Activated gamma-delta T cell (primary cell): ENCODE measurements at places on chromosomes 11 and 22.

- DNase-seq, result no peak
Observed at GRCh38 chr11:91312541-91312940, 912.1 kb upstream of the FAT3 start.

- DNase-seq, result no peak
Observed at GRCh38 chr11:75154646-75155569, 4.0 kb downstream of the SLCO2B1 start.

DNA sequence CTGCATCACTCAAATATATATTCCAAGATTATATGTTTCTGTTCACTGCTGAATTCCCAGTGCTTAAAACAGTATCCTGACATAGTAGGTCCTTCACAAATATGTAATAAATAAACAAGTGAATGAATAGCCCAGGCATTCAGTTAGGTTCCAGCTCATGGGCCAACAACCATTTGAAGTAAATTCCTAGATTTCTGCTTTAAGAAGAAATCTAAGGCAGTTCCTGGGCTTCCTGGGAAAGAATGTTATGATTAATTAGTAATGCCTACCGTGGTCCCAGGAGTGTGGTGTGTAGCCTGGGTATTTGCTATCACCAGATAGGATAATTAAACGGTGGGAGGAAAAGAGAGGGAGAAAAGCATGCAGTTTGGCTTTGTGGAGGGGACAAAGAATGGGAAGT, 576.8 kb downstream of the SOX6 start:
- no peak for DNase-seq

DNA sequence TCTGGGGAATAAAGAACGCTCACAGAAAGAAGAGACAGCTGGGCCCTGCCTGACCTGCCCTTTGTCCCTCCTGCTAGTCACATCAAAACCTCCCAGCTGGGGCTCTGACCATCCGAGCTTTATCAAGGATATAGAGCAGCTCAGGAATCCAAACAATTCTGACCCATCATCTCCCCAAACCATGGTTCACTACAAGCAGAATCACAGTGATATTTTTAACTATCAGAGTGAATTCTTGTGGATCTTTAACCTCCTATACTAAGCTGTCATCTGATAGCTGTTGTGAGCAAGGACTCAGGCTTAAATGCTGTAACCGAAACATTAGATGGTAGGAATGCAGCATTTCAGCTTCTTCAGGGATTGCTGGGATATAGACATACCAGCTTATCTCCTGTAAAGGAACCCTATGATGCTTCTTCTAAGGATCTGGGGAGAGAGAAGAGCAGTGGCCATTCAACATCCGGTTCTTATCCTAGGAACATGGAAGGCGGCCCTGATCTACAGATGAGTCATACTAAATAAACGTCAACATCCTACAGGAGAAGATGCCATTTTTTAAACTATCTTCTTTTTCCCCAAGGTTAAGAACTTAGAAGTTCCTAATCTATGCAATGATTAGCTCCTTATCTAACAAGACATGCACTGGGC, 84.7 kb upstream of the AKIP1 start:
- no peak for DNase-seq

- no peak for DNase-seq
Observed at GRCh38 chr11:9947231-9947864, 283.5 kb downstream of the SWAP70 start.

GRCh38 chr11:95365348-95365747, 134.3 kb upstream of the SESN3 start:
- no peak for DNase-seq

GRCh38 chr11:64849598-64850356, 5.3 kb upstream of the CDC42BPG start:
- DNase-seq, result no peak

GRCh38 chr11:17333799-17334586, 17.6 kb upstream of the NCR3LG1 start:
- DNase-seq, result no peak

GRCh38 chr11:105023003-105023402, at the start of gene CASP5:
Gene CASP5 (minus strand): TSS chr11:105023168. CDS start chr11:105023136, 32 bp downstream.
- no peak for DNase-seq

DNA sequence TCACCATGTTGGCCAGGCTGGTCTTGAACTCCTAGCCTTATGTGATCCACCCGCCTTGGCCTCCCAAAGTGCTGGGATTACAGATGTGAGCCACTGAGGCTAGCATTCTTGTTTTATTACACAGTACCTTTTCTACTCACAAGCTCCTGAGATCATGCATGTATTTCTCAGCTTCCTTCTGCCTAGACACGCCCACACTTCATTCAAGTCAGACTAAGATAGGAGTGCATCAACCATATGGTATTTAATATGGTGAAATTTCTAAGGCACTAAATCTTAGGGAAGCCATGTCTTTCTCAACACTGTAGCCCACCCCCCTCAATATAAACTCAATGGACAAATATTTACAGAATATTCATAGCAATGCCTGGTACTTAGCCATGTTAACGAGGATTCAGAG, 62.1 kb downstream of the SLC25A17 start:
- DNase-seq, result no peak

GRCh38 chr11:109996060-109996459, 97.1 kb upstream of the ZC3H12C start:
- DNase-seq, result no peak

DNA sequence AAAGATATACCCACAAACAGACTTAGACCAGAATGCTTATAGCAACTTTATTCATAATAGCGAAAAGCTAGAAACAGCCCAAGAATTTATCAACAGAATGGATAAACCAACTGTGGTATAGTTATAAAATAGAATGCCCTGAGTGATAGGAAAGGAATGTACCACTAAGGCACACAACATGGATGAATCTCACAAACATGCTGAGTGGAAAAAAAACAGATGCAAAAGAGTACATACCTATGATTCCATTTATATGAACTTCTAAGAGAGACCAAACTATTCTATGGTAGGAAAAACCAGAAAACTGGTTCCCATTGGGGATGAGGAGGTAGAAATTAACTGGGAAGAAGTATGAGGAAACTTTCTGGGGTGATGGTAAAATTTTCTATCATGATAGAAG, 40.4 kb upstream of the GRIK4 start:
- no peak for DNase-seq

DNA sequence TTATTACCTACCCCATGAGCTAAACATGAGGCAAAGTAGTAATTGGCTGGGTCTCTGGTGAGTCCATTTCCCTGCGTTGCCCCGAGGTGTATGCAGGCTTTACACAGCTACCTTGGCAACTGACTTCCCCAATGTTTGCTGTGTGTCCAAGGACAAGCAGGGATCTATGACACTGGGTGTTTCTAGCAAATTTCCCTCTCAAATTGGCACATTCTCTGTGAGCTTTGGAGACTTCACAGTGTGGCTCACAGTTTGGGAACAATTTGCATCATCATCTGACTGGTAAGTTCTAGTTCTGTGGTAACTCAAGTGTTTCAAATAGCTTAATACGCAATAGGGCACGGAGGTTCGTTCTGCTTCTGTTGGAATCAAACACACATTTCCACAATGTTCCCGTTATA, 12.5 kb downstream of the NNMT start:
- DNase-seq, result no peak

DNA sequence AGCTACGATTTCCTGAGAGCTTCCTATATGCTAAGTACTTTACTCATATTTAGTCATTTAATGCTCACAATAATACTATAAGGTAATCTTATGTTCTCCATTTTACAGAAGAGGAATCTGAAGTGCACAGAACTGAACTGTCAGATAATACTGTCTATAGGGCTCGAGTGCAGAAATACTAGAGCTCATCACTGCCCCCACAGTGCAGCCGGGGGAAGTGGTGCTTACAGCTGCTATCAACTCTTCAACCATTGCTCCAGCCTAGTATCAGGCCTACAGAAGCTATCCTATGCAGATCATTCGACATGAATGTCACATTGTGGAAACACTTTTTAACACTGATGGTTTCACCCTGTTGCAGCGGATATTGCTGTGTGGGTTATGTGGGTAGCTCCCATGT, 929.9 kb downstream of the NTM start:
- DNase-seq, result no peak

- no peak for DNase-seq
Observed at GRCh38 chr11:90661233-90661632, 438.4 kb upstream of the CHORDC1 start.

DNA sequence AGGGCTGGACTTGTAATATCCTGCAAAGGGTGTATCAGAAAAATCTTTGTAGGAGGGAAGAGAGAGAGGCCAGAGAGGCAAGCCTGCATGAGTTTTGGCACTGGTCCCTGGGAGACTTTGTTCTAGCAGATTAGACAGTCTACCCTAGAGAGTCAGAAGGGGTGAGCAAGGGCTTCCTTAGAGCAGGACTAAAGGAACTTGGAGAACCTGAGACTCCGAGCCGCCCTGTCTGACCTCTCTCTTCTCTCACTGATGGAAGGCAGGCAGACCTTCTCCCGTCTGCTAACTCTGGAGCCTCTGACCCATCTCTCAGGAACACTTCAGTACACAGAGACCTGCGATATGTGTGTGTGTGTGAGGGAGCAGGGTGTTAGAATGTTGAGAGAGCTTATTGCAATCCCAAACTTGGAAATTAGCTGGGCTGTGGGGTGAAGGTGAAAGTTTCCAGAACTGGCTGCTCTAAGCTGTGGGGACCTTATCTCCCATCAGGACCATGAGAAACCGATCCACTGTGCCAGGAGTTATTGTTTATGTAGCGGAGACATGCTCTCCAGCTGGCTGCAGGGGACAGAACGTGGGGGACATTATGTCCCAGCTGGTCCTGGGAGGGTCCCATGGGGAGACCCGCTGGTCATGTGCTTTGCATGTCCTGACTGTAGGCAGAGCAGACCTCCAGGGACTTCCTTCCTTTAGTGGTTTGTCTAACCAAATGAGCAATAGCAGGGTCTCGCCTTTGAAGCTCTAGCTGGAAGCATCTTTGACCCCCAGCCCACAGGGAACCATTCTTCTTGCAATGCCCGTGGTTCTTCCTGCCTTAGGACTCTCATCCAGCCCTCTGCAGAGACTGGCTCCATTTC, 51.1 kb downstream of the TIMP3 start:
- no peak for DNase-seq

DNA sequence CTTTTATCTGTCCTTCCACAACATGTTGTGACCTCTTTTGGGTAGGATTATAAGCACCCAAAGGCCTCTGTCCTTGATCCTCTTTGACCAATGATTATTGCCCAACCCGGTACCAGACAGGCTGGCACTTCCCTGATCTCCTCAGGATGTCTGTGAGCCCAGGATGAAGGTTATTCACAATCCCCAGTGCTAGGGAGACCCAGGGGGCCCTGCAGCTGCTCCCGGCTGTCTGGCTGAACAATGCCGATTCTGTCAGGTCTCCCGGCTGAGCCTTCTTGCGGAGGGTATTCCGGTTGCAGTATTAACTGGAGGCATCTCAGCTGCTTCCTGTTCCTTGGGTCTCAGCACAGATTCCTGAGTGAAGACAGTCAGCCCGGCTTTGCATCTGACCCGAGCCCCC, 71.2 kb upstream of the CDON start:
- DNase-seq, result no peak

DNA sequence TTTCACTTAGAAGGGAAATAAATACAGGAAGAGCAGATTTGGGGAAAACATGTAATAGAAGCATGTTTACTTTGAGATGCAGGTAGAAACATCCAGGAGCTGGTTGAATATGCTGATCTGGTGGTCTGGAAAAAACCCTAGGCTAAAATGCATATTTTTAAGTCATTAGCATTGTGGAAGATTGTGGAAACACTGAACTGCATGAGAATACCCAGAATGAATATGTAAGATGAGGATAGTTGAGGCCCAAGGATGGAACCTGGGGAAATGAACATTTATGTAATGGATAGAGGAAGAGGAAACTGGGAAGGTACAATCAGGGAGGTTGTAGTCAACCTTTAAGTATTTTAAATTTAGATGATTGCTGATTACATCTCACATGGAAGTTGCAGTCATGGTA, 269.4 kb downstream of the DDX10 start:
- DNase-seq, result no peak

DNA sequence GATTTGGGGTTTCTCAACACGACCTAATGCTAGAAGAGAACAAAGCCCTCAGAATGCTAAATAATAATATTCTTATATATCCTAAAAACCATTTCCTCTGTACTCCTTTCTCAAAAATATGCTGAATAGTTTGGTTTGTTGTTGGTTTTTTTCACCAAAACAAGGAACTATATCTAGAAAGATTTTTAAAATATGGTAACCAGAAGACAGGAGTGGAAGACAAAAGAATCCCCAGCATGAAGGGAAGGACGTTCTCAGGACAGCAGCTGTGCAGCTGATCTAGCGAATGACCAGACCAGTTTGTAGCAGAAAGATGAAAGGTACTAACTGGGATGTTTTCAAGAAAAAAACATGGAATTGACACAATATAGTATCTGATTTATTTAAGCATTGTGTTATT, 19.3 kb downstream of the FEZ1 start:
- no peak for DNase-seq

DNA sequence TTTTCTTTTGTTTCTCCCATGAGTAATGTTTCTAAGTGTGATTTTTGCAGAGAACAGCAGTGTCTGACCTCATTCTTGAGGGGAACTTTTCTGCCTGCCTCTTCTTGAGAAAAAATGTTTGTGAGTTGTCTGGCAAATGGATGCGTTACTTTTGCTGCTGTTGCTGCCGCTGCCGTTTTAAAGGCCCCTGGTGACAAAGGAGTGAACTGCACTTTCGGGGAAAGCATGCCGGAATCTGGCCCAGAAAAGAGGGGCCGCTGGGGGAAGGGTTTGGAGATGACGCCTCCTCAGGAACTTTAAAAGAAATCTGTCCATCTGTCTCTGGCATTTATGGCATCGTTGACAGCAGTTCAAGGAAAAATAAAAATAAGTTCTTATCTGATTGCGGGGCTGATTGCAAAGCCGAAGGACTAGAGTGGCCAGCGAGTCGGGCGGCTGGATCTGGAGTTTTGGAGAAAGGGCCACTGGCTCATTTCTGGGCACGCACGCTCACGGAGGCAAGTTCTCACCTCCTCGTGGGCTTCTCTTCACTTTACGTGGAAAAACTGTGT, 16.5 kb downstream of the ZBTB16 start:
- DNase-seq, result no peak

DNA sequence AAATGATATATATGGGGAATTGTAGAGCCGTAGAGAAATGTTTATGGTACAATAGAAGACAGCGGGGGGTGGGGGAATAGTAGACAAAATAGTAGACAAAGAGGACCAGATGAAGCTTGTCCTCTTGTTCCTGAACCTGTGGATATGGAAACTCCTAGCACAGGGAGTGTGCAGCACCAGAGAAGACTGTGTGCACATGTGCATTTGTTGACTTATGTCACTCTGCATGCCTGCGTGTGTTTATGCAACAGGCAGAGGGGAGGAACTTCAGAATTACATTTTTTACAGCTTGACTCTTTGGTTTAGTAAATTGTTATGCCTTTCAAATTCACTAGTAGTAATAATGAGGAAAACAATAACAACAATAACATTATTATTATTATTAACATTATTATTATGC, 36.0 kb downstream of the TENM4 start:
- no peak for DNase-seq
